Stimulated activated CD8-positive, alpha-beta memory T cell treated with anti-CD3 and anti-CD28 coated beads, Interleukin-2, amount 100 ng/mL, for 1 hour (primary cell): ENCODE measurements at places on chromosomes 1 and 21.

GRCh38 chr1:46211051-46211450 is 7.9 kb downstream of the LURAP1 start:
- no peak for DNase-seq

- no peak for DNase-seq
Observed at GRCh38 chr1:54885807-54886723, 930 bp downstream of the DHCR24 start.

DNA sequence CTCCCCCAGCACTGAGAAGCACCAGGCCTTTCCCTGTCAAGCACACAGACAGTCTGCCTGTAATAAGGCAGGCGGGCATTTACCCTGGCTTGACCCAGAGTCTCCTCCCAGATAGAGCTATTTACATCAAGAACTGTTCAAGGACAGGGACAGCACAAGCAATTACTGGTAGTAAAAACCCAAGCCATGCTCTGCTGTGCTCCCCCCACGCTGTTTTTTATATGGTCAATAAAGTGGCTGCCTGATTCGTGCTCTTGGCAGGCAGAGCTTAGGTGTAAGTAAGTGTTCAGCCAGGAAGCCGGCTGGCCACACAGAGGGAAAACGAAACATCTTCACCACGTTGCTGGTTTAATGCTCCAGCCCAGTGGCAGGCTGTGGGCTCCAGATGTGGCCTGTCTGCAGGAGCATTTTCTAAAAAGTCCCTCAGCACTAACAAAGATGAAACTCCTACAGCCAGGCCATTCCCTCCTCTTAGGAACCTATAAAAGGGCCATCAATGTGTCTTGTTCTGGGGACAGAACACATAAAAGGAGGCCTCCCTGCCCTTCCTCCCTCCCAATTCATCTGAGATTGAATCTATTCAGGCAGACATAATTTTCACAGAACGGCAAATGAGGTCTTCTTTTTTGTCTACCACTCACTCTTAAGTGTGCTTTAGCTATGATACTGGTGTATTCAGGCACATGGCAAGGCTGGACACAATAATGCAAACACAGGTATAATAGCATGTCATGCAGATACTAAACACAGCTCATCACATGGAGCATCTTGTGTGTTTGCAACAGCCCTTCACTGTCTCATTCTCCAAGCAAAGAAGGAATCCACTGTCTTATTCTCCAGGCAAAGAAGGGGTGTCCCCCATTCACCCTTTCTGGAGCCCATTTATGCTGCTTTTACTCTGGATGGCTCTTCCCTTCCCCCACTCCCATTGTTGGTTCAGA is 378.9 kb downstream of the HHAT start:
- DNase-seq, result no peak

GRCh38 chr1:229714964-229715603 is 89.0 kb downstream of the URB2 start:
- no peak for DNase-seq

- DNase-seq, result no peak
Observed at GRCh38 chr1:151838222-151839081, 1.2 kb downstream of the C2CD4D start.

- no peak for DNase-seq
Observed at GRCh38 chr1:34265396-34265795, 88.7 kb downstream of the C1orf94 start.

- DNase-seq, result no peak
Observed at GRCh38 chr1:154682254-154682653, 74.3 kb upstream of the ADAR start.

- no peak for DNase-seq
Observed at GRCh38 chr1:182206626-182207239, 145.2 kb upstream of the ZNF648 start.

DNA sequence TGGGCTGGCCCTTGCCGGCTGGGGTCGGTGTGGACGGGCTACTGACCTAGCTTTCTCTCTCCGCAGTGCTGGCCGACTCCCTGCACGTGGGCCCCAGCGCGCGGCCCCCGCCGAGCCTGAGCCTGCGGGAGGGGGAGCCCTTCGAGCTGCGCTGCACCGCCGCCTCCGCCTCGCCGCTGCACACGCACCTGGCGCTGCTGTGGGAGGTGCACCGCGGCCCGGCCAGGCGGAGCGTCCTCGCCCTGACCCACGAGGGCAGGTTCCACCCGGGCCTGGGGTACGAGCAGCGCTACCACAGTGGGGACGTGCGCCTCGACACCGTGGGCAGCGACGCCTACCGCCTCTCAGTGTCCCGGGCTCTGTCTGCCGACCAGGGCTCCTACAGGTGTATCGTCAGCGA is 34.9 kb downstream of the PTGFRN start:
- no peak for DNase-seq

- no peak for DNase-seq
Observed at GRCh38 chr1:41559331-41559730, 74.8 kb upstream of the EDN2 start.

DNA sequence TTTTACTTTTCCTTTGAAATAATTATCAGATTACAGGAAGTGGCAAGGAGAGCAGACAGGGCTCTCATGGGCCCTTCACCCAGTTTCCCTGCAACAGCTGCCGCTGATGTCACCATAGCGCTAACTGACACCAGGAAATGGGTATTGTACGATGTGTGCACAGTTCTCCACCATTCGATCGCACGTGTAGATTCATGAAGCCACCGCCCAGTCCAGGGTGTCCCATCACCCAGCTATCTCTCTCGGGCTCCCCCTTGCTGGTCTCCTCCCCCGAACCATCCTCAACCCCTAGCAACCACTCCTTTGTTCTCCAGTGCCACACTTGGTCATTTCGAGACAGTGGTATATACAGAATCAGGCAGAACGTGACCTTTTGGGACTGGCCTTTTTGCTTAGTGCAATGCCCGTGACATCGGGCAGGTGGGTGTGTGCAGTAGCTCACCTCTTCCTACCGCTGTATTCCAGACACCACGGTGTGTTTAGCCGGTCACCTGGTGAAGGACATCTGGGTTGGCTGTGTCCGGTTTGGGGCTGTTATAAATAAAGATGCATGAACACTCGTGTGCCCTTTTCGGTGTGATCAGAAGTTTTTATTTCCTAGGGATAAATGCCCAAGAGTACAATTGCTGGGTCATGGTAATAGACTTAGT is 118.4 kb downstream of the CRYAA start:
- DNase-seq, result no peak

DNA sequence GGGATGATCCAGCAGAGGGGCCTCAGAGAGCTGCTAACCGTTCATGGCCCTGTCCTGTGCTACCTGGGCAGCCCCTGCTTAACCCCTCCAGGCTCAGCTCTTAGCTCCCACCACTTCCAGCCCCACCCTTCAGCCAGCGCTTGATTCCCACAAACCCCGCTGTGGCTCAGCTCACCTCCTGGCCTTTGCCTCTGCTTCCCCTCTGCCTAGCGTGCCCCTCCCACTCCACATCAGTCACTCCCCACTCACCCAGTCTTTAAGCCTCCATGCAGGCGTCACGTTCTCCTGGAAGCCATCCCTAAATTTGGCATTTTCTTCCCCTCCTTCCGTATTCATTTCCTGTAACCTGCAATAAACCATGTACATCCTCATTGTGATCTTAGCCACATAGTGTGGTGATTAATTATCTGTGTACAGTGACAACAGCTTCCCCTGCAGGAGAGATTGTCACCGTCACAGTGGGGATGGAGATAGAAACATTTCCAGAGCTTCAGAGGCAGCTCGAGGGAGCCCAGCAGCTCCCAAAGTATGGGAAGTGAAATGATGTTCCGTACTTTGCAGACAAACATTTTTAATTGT is 65.5 kb downstream of the EPHB2 start:
- DNase-seq, result no peak

DNA sequence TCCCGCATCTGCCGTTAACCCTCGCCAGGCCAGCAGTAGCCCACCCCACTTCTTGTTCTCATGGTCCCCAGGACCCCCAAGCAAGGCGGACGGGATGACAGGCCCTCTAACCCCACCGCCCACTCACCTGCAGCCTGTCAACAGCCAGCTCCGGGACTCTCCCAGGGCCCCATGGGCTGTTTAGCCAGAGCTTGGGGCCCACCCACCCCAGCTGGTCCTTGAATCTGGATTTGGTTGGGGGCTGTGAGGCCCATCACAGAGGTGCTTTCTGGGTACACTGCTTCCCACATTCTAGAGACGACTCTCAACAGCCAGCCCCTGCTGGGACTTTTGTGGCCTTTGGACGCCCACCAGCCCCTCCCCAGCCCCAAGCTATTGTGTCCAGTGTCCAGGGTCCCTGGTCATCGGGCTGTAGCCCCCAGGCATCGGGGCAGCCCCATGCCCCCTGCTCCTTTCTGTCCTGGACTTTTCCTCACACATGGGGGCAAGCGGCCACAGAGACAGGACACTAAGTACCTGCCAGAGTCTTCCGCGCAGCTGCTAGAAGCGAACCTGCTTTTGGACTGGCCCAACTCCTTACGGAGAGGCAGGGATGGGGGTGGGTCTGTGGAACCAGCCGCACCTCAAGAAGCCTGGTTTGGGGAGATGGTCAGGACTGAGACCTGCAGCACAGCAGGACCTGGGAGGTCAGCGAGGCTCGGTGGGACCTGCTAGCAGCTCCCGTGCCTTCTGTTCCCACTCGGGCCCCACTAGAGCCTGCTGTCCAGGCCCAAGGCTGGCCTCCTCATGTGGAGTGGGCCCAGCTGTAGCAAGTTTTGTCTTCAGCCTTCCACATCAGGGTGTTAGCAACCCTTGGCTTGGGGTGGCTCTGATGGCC is 208.1 kb upstream of the VAMP3 start:
- DNase-seq, result no peak

- DNase-seq, result no peak
Observed at GRCh38 chr1:161791904-161792655, 26.0 kb downstream of the ATF6 start.

GRCh38 chr21:46518983-46519583 is 60.4 kb downstream of the DIP2A start:
- DNase-seq, result no peak

DNA sequence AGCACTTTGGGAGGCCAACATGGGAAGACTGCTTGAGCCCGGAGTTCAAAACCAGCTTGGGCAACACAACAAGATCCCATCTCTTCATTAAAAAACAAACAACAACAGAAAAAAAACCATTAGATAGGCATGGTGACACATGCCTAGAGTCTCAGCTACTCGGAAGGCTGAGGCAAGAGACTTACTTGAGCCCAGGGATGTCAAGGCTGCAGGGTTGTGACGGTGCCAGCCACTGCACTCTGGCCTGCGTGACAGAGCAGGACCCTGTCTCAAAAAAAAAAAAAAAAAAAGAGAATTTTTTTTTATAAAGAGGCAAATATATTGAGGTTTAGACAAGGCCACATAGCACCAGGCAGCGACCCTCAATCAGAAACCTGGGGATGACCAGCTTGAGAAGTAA is 62.7 kb downstream of the HSF2BP start:
- no peak for DNase-seq

- DNase-seq, result no peak
Observed at GRCh38 chr1:199978408-199978940, 49.0 kb upstream of the NR5A2 start.

DNA sequence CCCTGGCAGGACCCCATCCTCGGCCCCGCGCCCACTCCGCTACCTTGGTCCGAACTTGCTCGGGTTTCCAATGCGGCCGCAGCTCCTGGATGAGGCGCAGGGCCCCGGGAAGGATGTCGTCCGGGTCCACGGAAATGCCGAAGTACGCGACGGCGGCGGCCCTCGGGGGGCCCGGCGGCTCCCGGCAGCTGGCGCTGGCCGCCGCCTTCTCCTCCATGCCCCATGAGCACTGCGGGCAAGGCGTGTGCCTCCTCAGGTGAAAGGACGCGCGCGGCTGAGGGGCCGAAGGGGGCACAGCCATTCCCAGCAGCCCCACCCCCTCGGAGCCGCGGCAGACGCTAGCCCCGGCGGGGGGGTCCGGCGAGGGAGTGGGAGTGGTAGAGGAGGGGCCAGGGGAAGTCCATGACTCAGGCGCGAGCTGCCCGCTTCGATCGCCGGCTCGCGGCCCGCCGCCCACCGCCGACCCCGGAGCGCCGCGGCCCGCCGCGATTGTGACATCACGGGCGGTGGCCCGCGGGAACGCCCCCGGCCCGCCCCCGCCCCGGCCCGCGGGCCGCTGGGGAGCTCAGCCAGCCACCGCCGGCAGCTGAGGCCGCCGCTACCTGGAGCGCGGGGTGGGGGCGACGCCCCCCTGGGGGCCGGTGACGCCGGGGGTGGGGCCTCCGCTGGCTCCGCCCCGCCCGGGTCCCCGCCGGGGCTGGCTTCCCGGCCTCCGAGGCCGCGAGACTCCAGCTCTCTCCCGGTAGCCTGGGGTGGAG is at the start of gene ETNK2:
Gene ETNK2 (minus strand): TSS at position 493 of the 758 bp plus-strand sequence. CDS start 192 bp downstream, at position 301.
- peak; percentile 24 for DNase-seq

- no peak for DNase-seq
Observed at GRCh38 chr1:248842781-248843331, 4.8 kb downstream of the ZNF672 start.

- no peak for DNase-seq
Observed at GRCh38 chr1:167562702-167563101, 9.1 kb upstream of the CREG1 start.

- DNase-seq, result no peak
Observed at GRCh38 chr1:153251562-153251961, 7.9 kb upstream of the LORICRIN start.

DNA sequence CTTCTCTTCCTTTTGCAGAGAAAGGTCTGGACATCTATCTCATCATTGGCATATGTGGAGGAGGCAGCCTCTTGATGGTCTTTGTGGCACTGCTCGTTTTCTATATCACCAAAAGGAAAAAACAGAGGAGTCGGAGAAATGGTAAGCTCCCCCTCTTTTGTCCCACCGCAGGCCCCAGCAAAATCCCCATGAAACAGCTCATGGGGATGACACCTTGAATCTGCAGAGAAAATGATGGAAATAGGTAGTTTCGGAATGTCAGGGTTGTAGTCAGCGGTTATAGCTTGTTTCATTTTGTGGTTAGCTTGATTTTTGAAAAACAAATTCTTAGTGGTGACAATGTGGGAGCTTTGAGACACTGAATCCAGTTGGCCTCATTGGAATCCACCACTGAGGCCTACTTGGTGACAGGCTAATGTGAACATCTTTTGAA is 10.3 kb downstream of the CD2 start:
- no peak for DNase-seq
